ENCODE measurements at places on chromosomes 3 and 15. TPM values are rescaled to one million over a fixed set of nuclear protein-coding genes. Genes with fewer than 3 reads are reported as not detected.

TERC gene
- 433 TPM for total RNA-seq

GOLGA8G gene
- total RNA-seq = not detected

ROBO2 gene
- 0.26 TPM for total RNA-seq

IMPG2 gene
- total RNA-seq = 2.6 TPM

MEX3B gene
- 0.26 TPM for total RNA-seq

SNRPA1 gene
- total RNA-seq = 3.2 TPM

PIGBOS1 gene
- 16.2 TPM for total RNA-seq

SLC38A3 gene
- 4.1 TPM for total RNA-seq

CKMT1B gene
- total RNA-seq = 0.90 TPM

BCL2A1 gene
- 1.3 TPM for total RNA-seq

CIDEC gene
- total RNA-seq = 1.1 TPM

NDUFAF3 gene
- total RNA-seq = 8.8 TPM

GPR62 gene
- 8.2 TPM for total RNA-seq

DNA sequence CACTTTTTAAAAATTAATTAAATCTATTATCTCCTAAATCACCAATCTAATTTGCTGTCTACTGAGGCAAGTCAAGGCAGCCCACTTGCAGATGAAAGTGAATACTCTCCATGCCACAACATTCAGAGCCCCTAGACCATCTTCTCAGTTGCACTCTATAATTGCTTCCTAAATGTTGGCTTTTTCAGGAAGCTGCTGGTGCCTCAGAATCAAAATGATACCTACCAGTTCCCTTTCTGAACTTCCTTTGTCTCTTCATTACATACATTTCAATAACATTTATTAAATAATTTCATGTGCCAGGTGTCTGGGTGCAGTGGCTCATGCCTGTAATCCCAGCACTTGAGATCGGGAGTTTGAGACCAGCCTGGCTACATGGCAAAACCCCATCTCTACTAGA, 124.1 kb downstream of the SERPINI1 start:
- DNase-seq = no peak

GRCh38 chr3:150889106-150889505, 16.1 kb downstream of the MINDY4B start:
- DNase-seq = no peak

- DNase-seq = no peak
Observed at GRCh38 chr15:66163553-66163952, 90.0 kb downstream of the MEGF11 start.

GRCh38 chr3:183435661-183436060, 7.2 kb upstream of the MCF2L2 start:
- no peak for DNase-seq

GRCh38 chr15:93861956-93862741, 369.2 kb upstream of the MCTP2 start:
- no peak for DNase-seq

DNA sequence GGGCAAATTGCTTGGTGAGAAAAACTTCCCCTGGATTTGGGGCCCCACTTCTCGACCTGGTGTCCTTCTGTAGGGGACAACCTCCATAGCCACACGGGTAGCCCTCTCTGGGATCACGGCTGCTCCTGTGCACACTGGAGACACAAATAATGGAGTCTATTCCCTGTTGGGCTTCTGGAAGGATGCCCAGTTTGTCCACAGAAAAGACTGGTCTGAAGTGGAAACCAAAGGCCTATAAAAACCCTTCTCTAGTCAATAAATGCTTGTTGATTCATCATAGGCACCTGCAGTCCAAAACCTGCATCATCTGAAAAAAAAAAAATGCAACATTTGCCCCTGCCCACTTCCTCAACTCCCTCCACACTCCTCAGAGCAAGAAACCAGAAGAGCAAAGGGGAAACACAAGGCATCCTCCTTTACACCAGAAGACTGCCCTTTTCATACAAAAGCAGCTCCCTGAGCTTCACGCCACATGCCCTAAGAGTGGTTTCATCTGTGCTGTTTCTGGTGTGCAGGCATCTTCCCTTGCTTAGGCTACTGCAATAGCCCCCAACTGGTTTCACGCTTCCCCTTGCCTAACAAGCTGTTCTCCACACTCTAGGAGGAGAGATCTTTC, 36.3 kb downstream of the SRGAP3 start:
- no peak for DNase-seq

DNA sequence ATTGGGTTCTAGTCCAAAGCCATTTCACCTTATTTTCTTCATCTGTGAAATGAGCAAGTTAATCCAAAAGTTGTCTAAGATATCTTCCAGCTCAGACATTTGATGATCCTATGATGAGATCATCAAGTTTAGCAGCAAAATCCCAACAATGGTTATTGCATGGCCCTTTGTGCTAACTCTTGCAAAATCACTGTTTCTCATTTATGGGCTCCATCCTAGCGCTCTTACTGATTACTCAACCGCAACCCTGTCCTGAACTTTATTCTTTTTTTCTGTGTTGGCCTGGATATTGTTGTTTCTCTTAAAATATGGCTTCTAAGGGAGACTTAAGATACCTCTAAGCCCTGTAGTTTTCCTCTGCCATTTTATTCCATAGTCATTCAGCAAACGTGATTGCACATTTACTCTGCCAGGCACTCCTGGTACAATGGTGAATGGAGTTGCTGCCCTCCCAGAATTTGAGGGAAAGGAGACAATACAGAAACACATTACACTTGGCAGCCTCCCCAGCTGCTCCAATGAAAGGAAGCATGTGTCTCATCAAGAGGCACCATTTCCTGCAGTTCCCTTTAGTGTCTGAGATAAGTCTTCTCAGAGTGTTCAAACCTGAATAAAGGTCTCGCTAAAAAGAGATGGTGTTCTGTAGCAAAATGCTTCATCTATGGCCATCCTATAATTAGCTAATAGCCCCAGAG, 4.4 kb downstream of the GXYLT2 start:
- DNase-seq = peak; percentile 70

DNA sequence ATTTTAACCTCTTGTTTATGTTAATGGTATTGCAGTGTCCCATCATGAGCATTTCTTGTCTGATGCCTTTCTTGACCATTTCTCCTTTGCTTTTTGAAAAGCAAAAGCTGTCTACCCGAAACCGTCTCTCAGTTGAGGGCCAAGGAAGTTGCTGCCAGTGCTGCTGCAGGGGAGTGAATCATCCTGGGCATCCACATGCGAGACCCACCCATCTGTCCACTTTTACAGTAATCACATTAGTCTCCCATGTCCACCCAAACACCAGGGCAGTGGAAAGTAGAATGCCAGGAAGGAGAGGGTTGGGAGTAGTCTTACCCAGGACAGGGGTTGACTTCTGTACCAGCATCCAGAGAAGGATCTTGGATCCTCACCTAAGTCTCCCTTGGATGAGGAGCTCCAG, 48.6 kb upstream of the TEX264 start:
- no peak for DNase-seq

GRCh38 chr15:52462806-52463360, 65.8 kb downstream of the MYO5A start:
- no peak for DNase-seq

GRCh38 chr15:99592145-99592791, 26.5 kb downstream of the MEF2A start:
- DNase-seq = no peak

GRCh38 chr3:147359177-147360050, 46.9 kb downstream of the ZIC4 start:
- no peak for DNase-seq

GRCh38 chr3:4533489-4534443, 40.6 kb downstream of the ITPR1 start:
- no peak for DNase-seq

DNA sequence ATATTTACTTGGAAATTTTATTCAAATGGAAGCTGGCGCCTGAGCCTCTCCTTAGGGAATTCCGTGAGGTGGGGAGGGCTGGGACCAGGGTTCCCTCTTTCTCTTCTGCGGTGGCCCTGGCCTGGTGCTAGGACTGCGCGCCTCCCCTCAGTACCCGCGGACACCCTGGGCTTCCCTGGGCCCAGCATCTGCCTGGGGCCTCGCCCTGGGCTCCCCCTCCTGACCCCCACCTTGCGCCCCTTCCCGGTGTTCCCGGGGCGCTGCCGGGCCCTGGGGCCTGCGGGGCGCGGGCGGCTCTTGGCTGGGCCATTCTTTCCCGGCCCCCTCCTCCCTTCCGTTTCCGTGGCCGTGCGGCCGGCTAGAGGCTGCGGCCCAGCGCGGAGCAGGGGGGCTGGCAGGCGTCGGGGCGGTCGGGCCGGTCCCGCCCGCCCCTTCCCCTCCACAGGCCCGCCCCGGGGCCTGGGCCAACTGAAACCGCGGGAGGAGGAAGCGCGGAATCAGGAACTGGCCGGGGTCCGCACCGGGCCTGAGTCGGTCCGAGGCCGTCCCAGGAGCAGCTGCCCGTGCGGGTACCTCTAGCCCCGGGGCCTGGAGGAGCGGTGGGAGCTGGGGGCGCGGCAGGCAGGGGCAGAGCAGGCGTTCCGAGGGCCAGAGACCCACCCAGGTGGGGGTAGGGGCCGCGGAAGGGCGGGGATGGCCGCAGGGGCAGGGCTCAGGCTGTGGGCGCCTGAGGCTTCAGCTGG, at the start of gene FES:
FES (plus strand) TSS at position 529 of the 743 bp plus-strand sequence. CDS start 542 bp downstream, outside the sequence.
- DNase-seq = peak; percentile 77

DNA sequence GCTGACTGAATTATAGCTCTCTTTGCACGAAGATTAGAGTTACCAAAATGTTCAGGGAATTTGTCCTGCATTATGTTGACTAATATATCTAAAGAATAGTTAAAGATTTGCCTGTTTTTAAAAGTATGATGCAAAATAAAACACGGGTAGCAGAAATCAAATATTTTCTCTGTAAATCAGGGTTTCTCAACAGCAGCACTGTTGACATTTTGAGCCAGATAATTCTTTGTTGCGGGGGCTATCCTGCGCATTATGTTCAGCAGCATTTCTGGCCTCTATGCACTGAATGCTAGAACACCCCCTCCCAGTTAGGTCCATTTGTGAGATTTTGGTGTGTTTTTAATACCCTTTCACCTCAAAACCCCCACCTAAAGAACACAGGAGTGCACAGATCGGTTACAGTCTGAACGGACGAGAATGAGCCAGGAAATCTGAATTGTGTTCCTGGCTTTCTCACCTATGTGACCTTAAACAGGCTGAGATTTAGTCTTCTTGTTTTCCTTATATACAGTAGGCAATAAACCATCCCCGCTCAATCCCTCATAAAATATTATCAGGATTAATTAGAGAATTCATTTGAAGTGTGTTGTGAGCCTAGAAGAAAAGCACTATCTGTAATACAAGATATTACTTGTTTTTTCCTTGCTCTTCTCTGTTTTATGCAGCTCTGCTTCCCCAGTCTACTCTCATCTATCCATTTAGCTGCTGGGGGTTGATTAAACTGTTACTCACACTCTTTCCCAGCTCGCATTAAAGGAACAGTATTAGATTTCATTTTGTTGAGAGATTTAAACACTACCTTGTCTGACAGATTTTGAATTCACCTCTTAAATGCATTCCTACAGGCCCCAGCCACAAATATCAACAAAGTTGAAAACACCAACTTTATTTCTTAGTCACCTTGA, 247.5 kb upstream of the GOLIM4 start:
- DNase-seq = no peak

GRCh38 chr3:38000242-38000916, 9.8 kb downstream of the VILL start:
- DNase-seq = peak; percentile 14

DNA sequence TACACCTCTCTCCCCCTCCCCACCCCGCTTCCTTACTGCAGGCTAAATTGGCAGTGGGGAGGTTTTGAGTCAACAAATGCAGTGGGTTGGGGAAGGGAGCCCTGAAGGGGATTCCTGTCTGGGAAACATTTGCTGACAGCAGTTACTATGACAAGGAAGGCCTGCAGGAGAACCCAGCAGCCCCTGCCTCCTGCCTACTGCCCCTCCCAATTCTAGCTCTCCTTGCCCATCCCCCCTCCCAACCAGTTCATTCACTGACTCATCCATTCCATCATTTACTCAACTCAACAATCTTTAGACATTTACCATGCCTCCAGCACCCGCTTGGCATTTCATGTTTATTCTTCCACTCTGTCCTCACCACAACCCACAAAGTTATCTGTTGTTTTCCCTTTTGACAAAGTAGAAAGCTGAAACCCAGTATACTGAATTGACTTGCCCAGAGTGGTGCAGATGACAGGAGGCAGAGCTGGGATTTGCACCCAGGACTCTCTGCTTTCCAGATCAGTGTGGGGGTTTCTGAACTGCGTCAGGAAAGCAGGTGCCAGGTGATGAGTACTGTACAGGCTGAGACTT, 75.0 kb downstream of the MAGEF1 start:
- DNase-seq = peak; percentile 43

DNA sequence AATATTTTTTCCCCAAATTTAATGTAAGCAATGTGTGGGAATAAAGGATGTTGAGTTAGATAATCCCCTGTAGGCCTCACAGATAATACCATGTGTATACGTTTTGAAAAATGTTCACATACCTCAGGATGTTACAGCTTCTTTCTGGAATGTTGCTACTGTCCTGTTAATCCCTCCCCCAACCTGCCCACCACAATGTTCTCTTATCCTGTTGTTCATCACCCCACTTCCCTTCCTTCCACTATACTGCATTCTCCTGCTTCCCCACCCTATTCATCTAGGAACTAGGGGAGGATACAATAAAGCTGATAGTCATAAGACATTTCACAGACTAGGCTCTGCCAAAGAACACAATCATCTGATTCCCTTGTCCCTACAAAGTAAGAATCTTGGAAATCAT, 92.1 kb downstream of the IGF2BP2 start:
- DNase-seq = no peak

GRCh38 chr3:38528457-38528856, 32.3 kb downstream of the EXOG start:
- DNase-seq = no peak

DNA sequence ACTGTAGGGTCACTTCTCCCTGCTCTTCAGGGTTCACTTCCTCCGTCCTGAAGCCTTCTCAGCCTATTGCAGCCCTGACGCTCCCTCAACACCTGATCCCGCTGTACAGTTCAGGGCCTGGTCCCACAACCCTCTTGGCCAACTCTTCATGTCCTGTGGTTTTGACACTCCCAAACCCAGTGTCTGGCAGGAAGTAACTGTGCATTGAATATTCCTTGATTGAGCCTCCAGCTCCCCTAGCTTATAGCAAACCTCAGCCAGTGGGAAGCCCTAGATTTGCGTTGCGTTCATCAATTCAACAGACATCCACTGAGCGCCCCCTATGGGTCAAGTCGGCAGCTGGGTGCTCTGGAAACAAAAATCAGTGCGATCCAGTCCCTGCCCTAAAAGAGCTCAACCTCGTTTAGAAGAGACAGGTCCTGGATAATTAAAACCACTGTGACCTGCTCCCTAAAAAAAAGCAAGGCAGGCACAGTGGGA, 13.5 kb downstream of the UBAP1L start:
- DNase-seq = peak; percentile 75

GRCh38 chr3:61157414-61157813, 93.8 kb downstream of the FHIT start:
- no peak for DNase-seq

- DNase-seq = peak; percentile 55
Observed at GRCh38 chr3:148992027-148992634, 791 bp downstream of the GYG1 start.

DNA sequence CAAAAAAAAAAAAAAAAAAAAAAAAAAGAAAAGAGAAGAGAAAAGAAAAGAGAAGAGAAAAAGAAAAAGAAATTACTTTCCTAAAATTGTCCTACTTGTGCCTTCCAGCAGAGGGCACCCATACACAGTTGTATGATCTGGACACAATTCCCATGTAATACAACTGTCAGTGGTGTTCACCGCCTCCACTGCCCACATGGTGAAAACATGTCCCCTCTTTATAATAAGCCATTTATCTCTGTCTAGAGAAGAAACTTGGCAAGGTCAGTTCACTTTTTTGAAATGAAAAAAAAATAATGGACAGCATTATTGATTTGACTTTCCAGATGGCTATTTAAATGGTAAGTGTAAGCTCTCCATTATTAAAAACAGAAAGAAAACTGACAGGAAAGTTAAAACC, 459.4 kb downstream of the GBE1 start:
- no peak for DNase-seq

GRCh38 chr3:50258029-50258680, 10.8 kb upstream of the SEMA3B start:
- no peak for DNase-seq
